ENCODE measurements at places on chromosomes 12 and 14. TPM values are rescaled to one million over a fixed set of nuclear protein-coding genes. Genes with fewer than 3 reads are reported as not detected.

The MIP gene
- not detected for total RNA-seq

The SSTR1 gene
- not detected for total RNA-seq

The SLC22A17 gene
- 5.6 TPM for total RNA-seq

The SLC16A7 gene
- 28.5 TPM for total RNA-seq

The SLC10A1 gene
- not detected for total RNA-seq

The SOAT2 gene
- 0.21 TPM for total RNA-seq

The B3GNT4 gene
- total RNA-seq, result 0.10 TPM

The PIK3C2G gene
- total RNA-seq, result not detected

The ARL1 gene
- 24.7 TPM for total RNA-seq

The KRT82 gene
- total RNA-seq, result not detected

The EGLN3 gene
- total RNA-seq, result 2.3 TPM

The SUOX gene
- 2.4 TPM for total RNA-seq

The PKP2 gene
- total RNA-seq, result 0.84 TPM

The C12orf54 gene
- total RNA-seq, result not detected

The DCD gene
- total RNA-seq, result not detected

The SIX4 gene
- 0.10 TPM for total RNA-seq

The IAPP gene
- not detected for total RNA-seq
